ENCODE measurements at places on chromosomes 2 and 18.

DNA sequence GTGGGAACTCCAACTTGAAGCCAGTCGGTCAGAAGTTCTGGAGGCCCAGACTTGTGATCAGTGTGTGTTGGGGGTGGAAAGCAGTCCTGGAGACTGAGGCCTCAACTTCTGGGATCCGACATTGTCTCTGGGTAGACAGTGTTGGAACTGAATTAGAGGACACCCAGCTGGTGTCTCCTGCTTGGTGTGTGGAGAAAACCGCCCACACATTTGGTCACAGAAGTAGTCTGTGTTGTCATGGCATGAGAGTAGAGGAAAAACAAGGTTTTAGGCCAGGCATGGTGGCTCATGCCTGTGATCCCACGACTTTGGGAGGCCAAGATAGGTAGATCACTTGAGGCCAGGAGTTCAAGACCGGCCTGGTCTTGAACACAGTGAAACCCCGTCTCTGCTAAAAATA, 51.5 kb downstream of the PUM2 start:
- DNase-seq = no peak

- DNase-seq = peak; percentile 30
Observed at GRCh38 chr2:47300081-47300480, 102.9 kb upstream of the MSH2 start.

GRCh38 chr2:235148201-235149170, 196.7 kb downstream of the SH3BP4 start:
- DNase-seq = no peak

DNA sequence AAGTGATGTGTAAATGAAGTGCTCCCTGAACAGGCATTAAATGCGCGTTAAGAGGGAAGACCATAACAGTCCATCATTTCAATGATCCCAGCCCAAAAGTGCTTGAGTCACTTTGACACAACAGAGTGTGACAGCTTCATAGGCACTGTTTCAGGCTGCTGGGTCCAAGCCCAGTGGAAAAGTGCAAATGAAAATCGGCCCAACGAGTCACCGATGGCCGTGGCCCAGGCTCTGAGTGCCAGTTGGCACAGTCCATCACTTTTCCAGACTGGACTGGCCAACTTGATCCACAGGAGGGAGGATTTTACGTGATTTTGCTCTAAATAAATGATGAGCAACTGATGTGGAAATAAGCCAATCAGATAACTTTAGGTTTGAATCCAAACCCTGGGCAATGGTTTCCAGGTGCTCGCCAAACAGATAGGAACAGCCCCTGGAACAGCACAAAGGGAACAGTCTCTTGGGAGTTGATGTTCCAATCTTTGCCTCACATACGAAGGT, 114.0 kb downstream of the SP3 start:
- no peak for DNase-seq

GRCh38 chr2:9761577-9761976, 81.7 kb upstream of the TAF1B start:
- no peak for DNase-seq

DNA sequence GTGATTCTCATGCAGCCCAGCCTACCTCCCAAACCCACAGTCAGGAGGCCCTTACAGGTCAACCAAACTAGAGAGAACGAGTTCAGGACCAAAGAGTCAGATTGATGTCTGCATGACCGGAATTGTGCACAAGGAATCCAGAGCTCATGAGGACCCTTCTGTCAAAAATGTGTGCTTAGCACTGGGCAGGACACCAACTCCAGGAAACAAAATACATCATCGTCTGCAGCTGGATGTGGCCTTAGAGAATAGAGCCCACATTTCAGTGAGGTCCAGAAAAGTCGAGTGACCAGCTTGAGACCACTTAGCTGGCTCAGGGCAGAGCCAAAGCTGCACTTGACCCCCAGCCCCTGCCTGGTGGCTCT, 3.2 kb downstream of the TNS1 start:
- no peak for DNase-seq
